Foreskin fibroblast (primary cell): ENCODE measurements at places on chromosomes 7 and 10.
A peak's percentile ranks its signal among the peaks of the same experiment; 100 is the strongest.

GRCh38 chr7:45812946-45813345 is 59.9 kb downstream of the CCDC201 start:
- DNase-seq: no peak

GRCh38 chr7:21251151-21251800 is 176.6 kb upstream of the SP4 start:
- DNase-seq: no peak

- no peak for DNase-seq
Measured at GRCh38 chr10:88253622-88254021, 329.5 kb downstream of the RNLS start.

- DNase-seq: peak; percentile 83
Measured at GRCh38 chr7:71637578-71637977, 505.6 kb downstream of the GALNT17 start.

DNA sequence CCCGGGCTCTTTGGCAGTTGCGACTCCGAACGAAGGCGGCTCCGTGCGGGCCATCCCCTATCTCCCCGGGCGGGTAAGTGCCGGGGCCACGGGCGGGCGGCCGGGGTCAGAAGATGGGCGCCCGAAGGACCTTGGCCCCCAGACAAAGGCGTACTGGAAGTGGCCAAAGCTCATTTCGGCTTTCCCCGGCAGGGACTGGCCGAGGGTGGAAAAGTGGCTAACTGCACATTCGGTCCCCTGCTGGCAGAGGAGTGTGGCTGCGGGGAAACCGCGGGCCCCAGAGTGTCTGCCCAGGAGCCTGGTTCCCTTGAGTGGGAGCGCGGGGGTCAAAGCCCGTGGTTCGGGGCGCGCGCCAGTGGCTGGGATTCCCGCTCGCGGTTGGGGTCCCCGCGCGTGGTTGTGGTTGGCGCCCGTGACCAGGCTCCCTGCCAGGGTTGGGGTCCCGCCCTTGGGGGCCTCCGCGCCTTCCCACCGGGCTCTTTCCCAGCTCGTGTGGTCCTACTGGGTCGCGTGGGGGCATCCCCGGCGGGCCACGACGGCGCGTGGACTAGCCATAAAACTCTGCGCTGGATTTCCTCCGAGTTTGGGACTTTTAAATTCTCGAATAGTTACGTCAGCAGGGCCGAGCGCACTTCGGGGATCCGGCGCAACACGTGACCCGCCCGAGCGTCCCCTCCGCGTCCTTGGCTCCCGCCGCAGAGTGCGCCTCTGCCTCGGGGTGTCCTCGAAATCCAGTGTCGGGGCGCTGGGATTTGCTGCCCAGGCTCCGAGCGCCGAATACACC is 124.4 kb downstream of the TACC2 start:
- peak; percentile 90 for DNase-seq

- no peak for DNase-seq
Measured at GRCh38 chr7:106444068-106444655, 159.4 kb upstream of the NAMPT start.
